Caco-2 (cell line): ENCODE measurements at places on chromosomes 7 and 10. TPM values are rescaled to one million over a fixed set of nuclear protein-coding genes. Genes with fewer than 3 reads are reported as not detected.

DNA sequence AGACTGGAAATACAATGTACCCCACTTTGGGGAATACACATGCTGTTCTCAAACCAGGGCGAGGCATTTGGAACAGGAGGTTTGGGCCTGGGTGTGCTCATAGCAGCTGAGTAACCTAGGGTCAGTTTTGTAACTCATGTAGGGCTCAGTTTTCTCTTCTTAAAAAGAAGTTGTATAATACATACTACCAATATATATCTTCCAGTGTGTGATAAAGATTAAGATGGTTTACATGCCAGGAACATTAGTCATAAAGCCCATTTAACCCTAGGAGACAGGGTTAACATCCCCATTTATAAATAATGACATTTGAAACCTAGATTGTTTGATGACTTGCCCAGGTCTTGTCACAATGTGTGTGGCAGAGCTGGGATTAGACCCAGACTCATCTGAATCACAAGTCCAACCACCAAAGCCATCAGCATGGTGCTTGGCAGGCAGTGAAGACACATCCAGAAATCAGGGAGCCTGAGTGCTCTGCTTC lies 6.0 kb downstream of the AKR1B10 start:
- DNase-seq: no peak

- no peak for DNase-seq
Observed at GRCh38 chr7:22853674-22854157, 31.1 kb upstream of the TOMM7 start.

GRCh38 chr10:75736151-75736640 lies 304.8 kb downstream of the LRMDA start:
- no peak for DNase-seq

DNA sequence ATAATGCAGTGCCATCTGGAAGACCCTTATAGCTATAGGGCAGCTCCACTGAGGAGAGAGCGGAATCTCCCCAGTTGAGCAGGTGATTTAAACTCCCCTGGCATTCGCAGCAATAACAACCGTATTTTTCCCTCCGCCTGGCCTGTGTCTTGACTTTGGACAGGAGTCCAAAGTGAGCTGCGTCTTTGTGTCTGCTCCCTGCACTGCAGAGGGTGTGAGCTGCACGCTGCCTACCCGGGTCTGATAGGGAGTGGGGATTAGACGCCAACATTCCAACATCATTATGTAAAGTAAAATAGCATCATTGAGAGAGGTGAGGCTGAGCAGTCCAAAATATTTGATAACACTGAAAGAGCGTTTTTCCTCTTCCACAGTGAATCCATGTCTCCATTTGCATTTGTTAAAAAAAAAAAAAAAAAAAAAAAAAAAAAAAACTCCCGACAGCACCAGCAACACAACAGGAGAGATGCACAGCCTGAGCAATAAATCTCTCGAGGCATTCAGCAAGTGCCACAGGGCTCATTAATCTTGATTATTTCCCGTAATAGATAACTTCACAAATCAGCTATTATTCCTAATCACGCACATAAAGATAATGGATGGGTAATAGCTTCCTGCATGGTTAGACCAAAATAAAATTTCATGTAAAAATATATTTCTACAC lies 68.6 kb downstream of the CELF2 start:
- DNase-seq: no peak

The ELFN1 gene
- 2.3 TPM in 2 replicates for total RNA-seq

GRCh38 chr10:72563327-72563932 lies 62.4 kb downstream of the MICU1 start:
- no peak for DNase-seq

The EEPD1 gene
- total RNA-seq: 1.8 and 2.1 TPM in 2 replicates

DNA sequence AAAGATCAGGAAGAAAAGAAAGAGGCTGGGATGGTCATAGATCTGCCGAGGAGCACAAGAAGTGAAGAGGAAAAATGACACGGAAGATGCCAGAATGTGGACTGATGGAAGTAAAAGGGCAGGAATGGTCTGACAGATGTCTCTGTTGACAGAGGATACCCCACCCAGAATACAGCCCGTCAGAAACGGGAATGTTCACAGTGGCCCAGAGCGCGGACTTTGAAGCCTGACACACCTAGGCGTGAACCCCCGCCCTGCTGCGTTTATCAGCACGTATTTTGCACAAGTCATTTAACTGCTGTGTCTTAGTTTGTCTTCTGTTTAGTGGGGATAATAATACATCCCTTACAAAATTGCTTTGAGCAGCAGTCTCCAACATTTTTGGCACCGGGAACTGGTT lies 27.1 kb downstream of the AKR1B1 start:
- DNase-seq: peak; percentile 30

DNA sequence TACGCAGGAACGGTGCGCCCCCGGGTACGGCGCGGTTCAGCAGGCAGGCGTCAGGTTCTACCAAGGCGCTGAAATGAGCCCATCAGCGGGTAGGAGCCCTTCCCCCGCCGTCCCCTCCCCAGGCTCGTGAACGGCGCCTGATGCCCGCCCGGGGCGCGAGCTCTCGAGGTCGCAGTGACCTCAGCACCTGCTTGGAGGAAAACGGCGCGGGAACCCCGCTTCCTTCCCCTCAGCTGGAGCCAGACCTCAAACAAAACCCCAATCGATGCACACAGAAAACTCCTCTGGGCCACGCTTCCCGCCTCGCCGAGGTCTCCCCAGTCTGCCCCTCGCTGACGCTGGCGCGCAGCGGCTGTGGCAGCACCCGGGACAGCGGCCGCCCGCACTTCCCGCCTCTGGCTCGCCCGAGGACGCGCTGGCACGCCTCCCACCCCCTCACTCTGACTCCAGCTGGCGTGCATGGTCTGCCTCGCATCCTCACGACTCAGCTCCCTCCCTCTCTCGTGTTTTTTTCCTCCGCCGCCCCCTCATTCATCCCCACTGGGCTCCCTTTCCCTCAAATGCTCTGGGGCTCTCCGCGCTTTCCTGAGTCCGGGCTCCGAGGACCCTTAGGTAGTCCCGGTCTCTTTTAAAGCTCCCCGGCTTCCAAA lies 514 bp upstream of the GAD2 start:
- DNase-seq: no peak

The MTPN gene
- 136 and 138 TPM in 2 replicates for total RNA-seq

The BCCIP gene
- 87.3 and 91.2 TPM in 2 replicates for total RNA-seq

- DNase-seq: peak; percentile 47
Observed at GRCh38 chr10:124909563-124909962, 32.4 kb upstream of the ZRANB1 start.

DNA sequence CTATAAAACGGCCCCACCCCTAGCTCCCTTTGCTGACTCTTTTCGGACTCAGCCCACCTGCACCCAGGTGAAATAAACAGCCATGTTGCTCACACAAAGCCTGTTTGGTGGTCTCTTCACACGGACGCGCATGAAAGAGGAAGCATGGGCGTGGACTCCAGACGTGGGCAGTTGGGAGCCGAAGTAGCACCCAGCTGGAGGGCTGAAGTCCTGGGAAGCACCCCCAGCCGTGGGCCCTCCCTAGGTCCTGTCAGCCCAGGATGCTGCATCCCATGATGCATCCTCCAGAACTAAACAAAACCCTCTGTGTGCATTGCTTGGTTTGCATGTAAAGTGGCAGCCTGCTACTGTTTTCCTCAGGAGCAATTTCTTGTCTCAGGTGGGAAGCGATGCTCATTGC lies 62.1 kb upstream of the CFAP46 start:
- DNase-seq: no peak

DNA sequence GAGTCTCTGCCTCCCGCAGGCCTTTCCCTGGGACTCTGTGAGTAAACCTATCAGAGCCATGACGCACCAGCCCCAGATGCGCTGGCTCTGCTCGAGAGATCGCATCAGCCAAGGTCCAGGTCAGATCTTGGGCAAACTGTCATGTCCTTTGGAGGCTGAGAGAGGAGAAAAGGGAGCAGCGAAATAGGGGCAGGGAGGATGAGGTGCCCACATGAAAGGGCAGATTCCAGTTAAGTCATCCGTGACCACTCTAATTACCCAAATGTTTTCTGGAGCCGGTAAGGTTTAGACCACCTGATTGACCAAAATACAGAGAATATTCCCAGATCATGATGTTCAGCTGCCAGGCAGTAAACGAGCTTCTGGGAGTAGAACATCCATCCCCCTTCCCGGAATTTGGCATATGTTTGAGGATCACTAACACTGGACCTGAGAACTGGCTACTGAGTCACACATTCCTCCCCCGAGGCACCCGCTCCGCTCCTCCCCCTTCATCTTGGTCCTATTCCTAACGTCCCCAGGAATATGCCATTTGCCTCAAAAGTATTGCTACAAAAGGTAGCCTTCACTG lies 88.0 kb downstream of the FGFR2 start:
- no peak for DNase-seq

- no peak for DNase-seq
Observed at GRCh38 chr10:67386260-67386659, 309.7 kb downstream of the CTNNA3 start.

DNA sequence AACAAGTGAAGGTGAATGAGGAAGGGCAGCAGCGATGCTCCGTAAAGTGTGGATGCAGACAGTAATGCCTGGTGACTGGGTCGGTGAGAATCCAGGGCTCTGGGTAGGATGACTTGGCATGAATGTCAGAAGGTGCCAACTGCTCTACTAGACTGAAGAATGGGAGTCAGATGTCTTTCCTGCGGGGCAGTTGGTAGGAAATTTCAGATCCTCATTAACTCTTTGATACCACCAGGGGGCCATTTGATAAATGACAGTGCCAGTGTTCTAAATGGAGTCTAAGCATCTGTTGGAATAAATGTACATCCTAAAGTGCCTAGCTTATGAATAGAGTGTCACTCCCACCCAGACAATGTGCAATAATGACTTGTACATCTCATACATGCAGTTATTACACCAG lies 462.0 kb downstream of the GRM8 start:
- DNase-seq: no peak

DNA sequence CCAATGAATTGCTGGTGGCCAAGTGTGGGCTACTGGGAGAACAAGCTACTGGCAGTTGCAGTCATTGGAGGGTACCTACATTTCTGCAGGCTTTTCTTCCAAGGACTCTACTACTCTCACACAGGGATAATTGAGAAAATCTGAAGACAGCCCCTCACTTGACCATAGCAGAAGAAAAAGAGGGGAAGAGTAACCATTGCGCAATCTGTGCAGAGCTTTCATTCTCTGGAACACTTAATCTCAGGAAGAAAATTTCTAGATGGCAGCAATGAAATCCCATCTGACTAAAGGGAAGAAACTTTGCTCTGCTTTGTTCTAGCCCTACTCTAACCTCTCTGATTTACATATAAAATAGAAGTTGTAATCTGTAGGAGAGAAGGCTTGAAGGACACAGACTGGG lies 1239.6 kb upstream of the SORCS1 start:
- no peak for DNase-seq

GRCh38 chr10:26770069-26770468 lies 72.6 kb downstream of the PDSS1 start:
- DNase-seq: no peak

- peak; percentile 60 for DNase-seq
Observed at GRCh38 chr7:142873281-142873784, 12.2 kb downstream of the TRPV6 start.

DNA sequence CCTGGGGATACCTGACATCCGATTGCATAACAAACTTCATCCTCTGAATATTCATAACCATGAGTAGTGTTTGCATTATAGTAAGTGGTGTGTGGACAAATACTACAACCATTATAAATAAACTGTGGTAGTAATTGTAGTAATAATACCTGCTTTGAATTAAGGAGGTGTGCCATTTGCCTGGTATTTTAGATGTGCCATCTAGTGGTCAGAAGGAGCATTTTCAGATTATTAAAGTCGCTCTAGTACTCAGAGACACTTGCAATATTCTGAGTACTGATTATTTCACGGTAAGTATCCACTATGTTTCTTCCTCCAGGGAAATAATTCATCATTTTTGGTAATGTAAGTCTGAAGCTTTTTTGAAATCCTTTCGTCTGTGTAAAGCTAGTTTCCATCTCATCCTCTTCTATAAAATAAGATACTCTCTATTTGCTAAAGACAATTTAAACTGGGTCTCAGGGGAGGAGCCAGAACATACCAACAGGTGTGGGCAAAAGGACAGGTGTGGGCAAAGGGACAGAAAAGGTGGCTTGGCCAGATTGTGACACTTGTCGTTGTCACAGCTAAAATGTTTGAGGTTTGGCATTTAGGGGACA lies 115.3 kb upstream of the WDR11 start:
- DNase-seq: no peak

The SUPV3L1 gene
- total RNA-seq: 77.1 and 79.2 TPM in 2 replicates

GRCh38 chr7:44384586-44385433 lies 59.4 kb upstream of the CAMK2B start:
- DNase-seq: no peak

The GRID2IP gene
- 0.65 and 0.95 TPM in 2 replicates for total RNA-seq

DNA sequence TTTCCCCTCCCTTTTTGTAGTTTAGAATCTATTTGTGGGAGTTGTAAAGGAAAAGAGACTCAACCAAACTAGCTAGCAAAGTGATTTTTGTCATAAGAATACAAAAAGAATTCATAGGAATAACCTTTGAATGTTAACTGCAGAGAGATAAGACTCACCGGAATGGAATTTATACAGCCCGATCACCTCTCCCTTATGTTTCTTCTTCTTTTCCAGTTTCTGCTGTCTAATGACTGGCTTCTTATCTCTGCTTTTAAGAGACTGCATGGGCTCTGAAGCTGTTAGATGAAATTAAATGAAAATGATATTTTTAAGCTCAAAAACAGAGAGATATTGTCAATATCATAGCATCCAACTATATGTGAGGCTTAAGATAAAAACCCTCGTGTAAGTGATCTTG lies 1095.9 kb downstream of the REEP3 start:
- DNase-seq: no peak

The GNAI1 gene
- total RNA-seq: 2.1 and 2.3 TPM in 2 replicates

The TMEM236 gene
- 0.60 and 0.64 TPM in 2 replicates for total RNA-seq

The KIF5B gene
- total RNA-seq: 172 and 183 TPM in 2 replicates

- DNase-seq: no peak
Observed at GRCh38 chr7:131524115-131524514, 32.3 kb downstream of the PODXL start.

DNA sequence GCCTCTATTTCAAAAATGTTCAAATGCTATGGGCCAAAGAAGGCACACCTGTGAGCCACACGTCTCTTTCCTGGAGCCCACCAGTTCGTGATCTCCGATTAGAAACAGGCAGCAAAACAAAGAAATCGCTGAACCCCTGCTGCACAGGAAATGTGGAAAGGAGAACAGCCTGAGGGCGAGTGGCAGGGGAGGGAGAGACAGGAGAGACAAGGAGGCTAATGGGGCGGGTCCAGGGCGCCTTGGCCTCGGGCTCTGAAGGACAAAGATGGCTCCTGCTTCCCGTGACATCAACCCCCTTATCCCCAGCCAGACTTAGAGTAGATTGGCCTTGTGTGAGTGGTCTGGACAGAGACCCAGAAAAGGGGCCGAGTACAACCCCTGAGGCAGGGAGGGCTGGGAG lies 62.4 kb upstream of the DOCK1 start:
- DNase-seq: no peak

The TMEM139 gene
- total RNA-seq: 19.1 and 26.2 TPM in 2 replicates
